ENCODE measurements at places on chromosomes 4 and X.

DNA sequence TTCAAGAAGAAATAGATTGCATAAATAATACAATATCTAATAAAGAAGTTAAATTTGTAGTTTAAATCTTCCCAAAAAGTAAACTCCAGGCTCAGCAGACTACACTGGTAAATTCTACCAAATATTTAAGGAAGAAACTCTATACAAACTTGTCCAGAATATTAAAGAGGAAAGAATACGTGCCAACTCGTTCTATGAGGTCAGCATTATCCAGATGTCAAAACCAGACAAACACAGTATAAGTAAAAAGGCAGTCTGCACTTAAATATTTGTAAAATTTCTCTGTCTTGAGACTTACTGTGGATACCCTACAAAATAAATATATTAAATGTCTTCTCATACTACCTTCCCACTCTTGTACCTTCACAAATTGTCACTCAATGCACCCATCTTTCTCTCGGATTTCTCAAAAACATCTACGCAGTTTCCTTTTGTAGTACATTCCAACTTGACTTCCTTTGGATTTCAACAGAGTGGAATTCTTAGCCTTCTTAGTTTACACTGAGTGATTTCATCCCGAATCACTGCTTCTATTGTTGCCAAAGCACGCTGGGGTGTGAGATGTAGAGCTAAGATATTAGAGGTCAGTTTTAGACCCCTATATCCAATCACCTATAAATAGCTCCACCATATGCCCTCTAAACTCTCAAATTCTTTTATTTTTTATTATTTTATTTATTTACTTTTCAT lies 71.6 kb upstream of the MAB21L2 start:
- no peak for DNase-seq

- DNase-seq: no peak
Measured at GRCh38 chr4:173381610-173382009, 10.9 kb downstream of the SAP30 start.

DNA sequence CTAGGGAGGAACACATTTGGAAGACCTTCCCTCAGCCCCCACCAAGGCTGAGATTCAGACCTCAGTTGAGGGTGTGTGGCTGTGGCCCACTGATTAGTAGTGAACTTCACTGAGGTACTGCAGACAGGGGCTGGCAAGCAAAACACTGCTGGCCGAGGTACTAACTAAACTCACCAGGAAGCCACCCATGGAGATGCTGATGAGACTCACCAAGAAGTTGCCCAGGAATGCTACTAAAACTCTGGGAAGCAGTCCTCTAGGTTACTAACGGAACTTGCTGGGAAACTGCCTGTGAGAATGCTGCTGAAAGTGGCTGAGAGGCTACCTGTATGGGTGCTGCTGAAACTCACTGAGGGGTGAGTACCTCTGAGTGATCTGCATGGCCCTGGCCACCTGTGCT lies 372.4 kb upstream of the RPS6KA3 start:
- no peak for DNase-seq

GRCh38 chr4:141541851-141542250 lies 94.5 kb upstream of the IL15 start:
- no peak for DNase-seq

Measured in GM10248 (cell line).